ENCODE measurements at places on chromosomes 16 and 17. TPM values are rescaled to one million over a fixed set of nuclear protein-coding genes. Genes with fewer than 3 reads are reported as not detected.

DNA sequence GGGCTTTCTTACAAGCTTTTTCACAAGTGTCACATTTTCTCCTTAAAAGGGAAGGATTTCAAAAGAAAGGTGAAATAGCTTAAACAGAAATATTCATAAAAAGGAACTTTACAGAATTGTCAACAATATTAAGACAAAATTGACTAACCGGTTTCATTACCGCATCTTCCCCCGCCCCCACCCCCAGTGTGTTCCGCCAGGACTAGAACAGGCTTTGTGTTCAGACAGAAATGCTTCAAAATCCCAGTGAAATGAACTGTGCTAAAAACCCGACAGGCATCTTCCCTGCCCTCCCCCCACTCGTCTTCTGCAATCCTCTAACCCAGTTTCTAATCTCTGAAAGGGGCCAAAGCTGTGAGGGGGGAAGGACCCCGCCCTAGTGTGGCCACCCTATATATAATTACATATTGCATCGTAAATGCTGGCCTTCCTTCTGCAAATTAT lies 990 bp upstream of the ROGDI start:
- DNase-seq, result no peak

The WSCD1 gene
- total RNA-seq, result not detected

The CEP20 gene
- total RNA-seq, result 45.0 TPM

- no peak for DNase-seq
Measured at GRCh38 chr17:17042384-17042736, at the start of gene MPRIP. Gene MPRIP, plus strand, starts transcription at chr17:17042457. Its CDS starts 392 bp downstream, at chr17:17042849.

- DNase-seq, result no peak
Measured at GRCh38 chr16:24758373-24758772, 28.9 kb downstream of the TNRC6A start.

GRCh38 chr16:85249418-85250146 lies 137.3 kb upstream of the CIBAR2 start:
- no peak for DNase-seq

The CIITA gene
- total RNA-seq, result 23.3 TPM

The PCYT2 gene
- 48.6 TPM for total RNA-seq

Measured in activated CD8-positive, alpha-beta T cell treated with anti-CD3 and anti-CD28 coated beads, Interleukin-2, amount 10 ng/mL, durations not matched to agents 7 days and 5 days (primary cell).